ENCODE measurements at places on chromosomes 1 and 21. TPM values are rescaled to one million over a fixed set of nuclear protein-coding genes. Genes with fewer than 3 reads are reported as not detected.

GRCh38 chr1:6491081-6491449 is 402 bp downstream of the PLEKHG5 start:
- DNase-seq, result no peak

DNA sequence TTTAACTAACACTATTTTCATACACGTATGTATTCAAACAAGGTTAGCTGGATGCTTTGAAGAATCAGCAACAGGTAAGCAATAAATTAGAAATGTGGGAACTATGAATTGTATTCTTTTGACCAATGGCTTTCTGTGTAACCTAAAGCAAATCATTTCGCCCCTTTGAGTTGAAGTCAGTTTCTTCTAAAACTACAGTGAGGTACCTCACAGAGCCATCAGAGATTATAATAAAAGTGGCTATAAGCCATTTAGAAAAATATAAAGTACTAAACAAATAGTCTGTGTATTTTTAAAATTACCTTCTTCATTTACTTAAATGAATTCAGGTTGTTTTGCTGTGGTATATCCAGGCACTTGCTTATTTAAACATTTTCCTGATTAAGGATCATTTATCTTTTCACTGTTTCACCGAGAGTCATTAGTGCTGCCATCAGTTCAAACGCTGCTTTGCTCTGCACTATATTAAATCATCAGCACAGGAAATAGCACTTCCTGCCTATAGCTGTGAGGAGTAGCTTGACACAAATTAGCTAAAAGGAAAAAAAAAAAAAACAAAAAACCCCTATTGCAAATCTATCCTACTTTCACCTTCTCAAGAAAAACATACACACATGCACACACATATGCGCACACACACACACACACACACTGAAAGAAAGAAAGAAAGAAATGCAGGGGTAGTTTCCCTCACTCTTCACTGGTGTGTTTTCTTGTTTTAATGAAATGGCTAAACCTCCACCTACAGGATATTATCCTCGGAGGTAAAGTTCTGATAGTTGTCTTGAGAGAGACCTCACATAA is 39.8 kb upstream of the C1orf105 start:
- no peak for DNase-seq

GRCh38 chr1:83102630-83103071 is 896.3 kb downstream of the TTLL7 start:
- peak; percentile 62 for DNase-seq

- no peak for DNase-seq
These were observed 169.5 kb downstream of the NPHP4 start for GRCh38 chr1:5822726-5823125.

DNA sequence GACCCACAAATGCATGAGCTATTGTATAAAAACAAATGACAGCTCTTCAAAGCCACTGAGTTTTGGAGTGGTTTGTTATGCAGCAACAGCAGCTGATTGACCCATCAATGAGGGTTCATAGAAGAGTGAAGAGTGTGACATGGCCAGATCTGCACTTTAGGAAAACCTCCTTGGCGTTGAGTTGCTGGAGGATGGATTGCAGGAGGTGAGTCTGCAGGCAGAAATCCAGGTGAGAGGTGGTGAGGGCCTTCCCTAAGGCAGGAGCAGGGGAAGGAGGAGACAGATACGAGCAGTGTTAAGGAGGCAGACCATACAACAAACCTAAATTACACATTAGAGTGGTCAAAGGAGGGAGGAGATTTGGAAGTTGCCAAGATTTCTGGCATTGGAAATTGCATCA is 169.3 kb upstream of the CSF3R start:
- DNase-seq, result no peak

Gene WNT9A
- 3.5 TPM for total RNA-seq
